ENCODE measurements at places on chromosomes 12 and 14. TPM values are rescaled to one million over a fixed set of nuclear protein-coding genes. Genes with fewer than 3 reads are reported as not detected.

Gene EIF2S1
- 201 TPM for total RNA-seq

Gene TAS2R42
- total RNA-seq: not detected

Gene TAS2R7
- total RNA-seq: not detected

Gene CFAP54
- 0.86 TPM for total RNA-seq

Gene PELI2
- 8.4 TPM for total RNA-seq

Gene ZNF641
- total RNA-seq: 5.8 TPM

Gene SINHCAF
- 2.2 TPM for total RNA-seq

Gene PGF
- total RNA-seq: 8.7 TPM

Gene KITLG
- total RNA-seq: 69.2 TPM

Gene MEG3
- 226 TPM for total RNA-seq

Gene ALDH1L2
- total RNA-seq: 21.1 TPM

Gene KRT86
- total RNA-seq: not detected

Gene C12orf60
- total RNA-seq: 1.2 TPM

Gene NPFF
- not detected for total RNA-seq

Gene PTPRR
- total RNA-seq: not detected

Gene TAMALIN
- total RNA-seq: 19.2 TPM

Gene CEBPE
- total RNA-seq: 0.16 TPM

Gene GPR84
- not detected for total RNA-seq

Gene NEDD8
- total RNA-seq: 277 TPM

Gene BDKRB1
- total RNA-seq: 13.4 TPM

Gene CRACR2A
- 9.5 TPM for total RNA-seq

Gene TMCC3
- 0.47 TPM for total RNA-seq

Gene STX2
- 30.3 TPM for total RNA-seq

Gene CIPC
- 4.6 TPM for total RNA-seq

Gene STYK1
- total RNA-seq: 0.16 TPM

Gene GALNT8
- 0.17 TPM for total RNA-seq

Gene IL31
- total RNA-seq: not detected

Gene POTEM
- not detected for total RNA-seq

Gene BTBD6
- total RNA-seq: 42.6 TPM

Gene PPFIA2
- total RNA-seq: 0.09 TPM

Gene REM2
- 0.16 TPM for total RNA-seq

Gene KRT3
- not detected for total RNA-seq

Gene DPY19L2
- 4.8 TPM for total RNA-seq

Gene YEATS4
- 11.8 TPM for total RNA-seq

Gene RBP5
- not detected for total RNA-seq

Gene CCDC196
- total RNA-seq: not detected

Gene KRT72
- not detected for total RNA-seq

Gene COPS7A
- total RNA-seq: 98.5 TPM

Gene GPR135
- 1.7 TPM for total RNA-seq

Gene KCTD10
- total RNA-seq: 52.8 TPM

Gene OS9
- 186 TPM for total RNA-seq

Gene RAB35
- 21.6 TPM for total RNA-seq

All from bronchial smooth muscle cell (primary cell).